ENCODE measurements at places on chromosomes 5 and 9.

GRCh38 chr9:127813686-127814226 lies 11.1 kb downstream of the FPGS start:
- DNase-seq: no peak

- DNase-seq: peak; percentile 91
Observed at GRCh38 chr5:10331341-10331796, 22.1 kb upstream of the MARCHF6 start.

DNA sequence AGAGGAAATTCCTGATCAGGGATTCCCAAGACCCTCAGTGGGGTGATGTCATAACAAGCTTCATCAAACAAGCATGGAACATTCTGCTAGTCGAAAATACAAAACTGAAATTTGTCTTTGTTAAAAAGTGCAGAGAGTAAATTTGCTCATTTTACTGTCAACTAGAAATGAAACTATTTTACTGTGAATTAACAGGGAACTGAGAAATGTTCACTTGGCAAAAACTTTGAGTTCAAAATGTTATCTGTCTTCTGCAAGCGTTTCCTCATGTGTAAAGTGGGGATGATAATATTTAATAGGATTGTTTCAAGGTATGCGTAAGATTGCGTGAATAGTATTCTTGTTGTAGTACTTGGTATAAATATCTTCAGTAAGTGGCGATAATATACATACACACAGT lies 45.4 kb downstream of the ALDH1A1 start:
- no peak for DNase-seq

DNA sequence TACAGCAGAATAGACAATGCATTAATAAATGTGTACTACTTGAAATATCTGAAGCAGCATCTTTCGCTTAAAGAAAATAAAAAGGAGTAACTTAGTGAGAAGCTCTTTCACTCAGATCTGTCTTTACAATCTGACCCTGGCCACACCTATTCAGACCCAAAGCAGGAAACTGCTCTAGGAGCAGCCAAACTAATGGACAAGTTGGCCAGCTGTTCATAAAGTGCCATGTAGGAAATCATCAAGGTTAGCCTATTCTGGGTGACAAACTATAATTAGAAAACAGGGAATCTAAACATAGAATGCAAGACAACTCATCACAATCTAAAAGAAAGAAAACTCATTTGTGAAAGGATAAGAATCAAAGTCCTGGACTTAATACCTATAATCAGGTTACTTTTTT lies 101.3 kb downstream of the AGTPBP1 start:
- no peak for DNase-seq

GRCh38 chr5:176912115-176912514 lies 13.0 kb upstream of the HK3 start:
- no peak for DNase-seq

GRCh38 chr5:125258615-125259014 lies 512.2 kb upstream of the ZNF608 start:
- DNase-seq: no peak

DNA sequence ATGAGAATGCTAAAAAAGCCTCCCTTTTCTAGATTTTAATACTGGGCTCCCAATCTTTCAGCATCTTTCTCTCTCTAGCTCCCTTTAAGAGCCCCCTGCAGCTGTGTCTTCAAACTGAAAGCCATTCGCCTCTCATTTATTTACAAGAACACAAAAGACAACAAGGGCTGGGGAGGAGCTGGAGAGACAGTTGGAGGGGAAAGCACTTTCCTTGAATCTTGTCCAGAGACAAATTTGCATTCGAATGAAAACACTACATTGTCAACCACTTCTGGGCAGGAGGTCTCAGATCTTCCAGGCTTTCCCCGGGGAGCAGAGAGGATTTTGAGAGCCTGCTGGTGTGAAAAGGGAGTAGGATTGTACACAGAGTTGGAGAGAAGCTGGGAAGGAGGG lies 518.3 kb downstream of the CTNND2 start:
- DNase-seq: peak; percentile 7

GRCh38 chr5:63029891-63030290 lies 451.3 kb downstream of the LRRC70 start:
- no peak for DNase-seq

GRCh38 chr9:135559606-135560005 lies 1.9 kb upstream of the PAEP start:
- no peak for DNase-seq

DNA sequence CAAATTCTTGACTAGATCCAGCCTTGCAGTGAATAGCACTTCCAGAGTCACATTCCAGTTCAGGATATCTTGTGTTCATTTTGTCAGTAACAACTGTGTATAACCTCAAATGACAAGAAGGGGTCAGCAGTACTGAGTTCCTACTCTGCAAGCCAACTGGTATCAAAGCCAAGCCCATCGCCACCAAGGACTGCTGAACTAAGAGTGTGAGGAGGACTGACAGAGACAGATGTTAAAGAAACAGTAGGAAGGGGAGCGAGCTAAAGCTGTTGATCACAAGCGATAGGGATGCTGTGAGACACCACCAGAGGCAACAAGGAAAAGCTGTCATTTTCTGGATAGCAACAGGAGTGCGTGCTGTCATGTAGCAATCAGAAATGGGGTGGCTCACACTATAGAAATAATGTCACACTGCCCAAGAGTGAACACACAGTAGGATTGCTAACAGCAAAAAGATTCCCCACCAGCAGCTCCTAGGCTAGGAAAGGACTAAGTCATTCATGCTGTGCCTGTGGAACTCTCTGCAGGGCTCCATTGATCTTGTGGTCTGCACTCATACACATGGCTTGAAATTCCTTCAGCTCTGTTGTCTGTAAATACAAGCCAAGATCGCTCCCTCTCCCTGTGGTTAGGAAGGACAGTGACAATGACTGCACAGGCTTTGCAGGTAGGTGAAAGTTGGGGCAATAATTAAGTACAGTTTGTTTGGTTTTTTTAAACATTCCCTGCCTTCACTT lies 658.6 kb downstream of the NR2F1-AS1 start:
- no peak for DNase-seq

DNA sequence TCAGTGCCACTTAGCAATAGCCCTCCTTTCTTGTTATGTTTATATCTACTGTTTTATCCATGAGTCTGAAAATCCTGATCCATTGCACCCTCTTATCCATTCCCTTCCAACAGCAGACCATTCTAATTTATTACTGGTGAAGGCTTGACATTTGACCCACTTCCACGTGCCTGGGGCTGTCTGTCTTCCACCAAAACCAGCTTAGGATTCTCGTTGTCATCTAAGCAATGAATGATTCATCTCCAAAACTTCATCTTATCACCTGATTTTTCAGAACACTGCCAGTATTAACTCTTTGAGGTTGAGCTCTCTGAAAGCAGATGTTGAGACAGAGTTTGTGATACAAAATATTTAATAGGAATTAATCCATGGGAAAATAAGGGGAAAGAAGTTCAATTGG lies 277.8 kb upstream of the FBXL7 start:
- no peak for DNase-seq

GRCh38 chr9:121765021-121765950 lies 113.9 kb downstream of the DAB2IP start:
- peak; percentile 69 for DNase-seq

DNA sequence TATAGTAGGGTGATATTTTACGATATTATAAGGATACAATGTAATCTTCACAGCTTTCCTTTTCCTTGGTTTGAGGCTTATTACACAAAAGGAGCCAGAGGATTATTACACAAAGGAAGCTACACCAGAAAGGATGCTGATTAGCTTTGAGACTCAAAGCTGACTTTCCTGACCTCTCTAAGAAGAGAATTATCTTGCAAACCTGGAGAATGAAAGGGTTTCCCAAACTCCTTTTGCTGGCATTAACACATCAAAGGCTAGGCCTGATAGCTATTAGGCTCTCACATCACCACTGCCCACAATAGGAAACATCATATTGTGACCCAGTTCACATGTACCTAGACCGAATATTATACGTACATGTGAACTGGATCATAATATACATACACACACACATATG lies 34.2 kb upstream of the CHD1 start:
- no peak for DNase-seq

DNA sequence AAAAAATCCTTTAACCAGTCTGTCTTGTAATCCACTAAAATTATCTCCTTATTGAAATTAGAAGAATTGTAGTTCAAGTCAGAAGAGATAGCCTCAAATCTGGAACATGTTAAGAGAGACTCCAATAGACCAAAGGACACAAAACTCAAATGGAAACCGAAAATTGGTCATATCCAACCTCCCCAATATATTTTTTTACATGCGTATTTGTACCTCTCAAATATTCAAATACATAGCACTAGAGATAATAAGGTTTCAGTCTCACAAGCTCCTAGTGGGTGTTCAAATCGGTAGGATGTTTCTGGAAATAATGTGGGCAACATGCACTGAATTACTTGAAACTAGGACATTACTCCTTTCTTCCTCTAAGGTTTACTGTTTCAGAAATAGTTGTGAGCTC lies 33.5 kb downstream of the EPB41L4A start:
- DNase-seq: no peak

DNA sequence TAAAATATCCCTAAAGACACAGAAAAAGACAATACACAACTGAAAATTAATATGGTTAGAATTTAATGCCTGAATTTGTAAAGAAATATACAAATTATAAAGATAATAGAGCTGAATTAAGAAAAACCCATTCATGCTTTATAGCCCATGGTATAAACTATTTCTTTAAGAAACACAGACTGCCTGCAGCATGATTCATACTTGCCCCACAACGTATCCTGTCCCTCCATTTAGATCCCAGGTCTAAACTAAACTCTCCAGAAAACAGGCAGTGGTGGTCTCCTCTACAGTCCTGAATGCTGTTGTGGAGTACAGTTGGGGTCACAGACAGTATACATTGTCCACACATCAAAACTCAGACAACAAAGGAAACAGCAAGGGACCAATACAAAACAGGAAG lies 24.8 kb downstream of the IL6ST start:
- no peak for DNase-seq

DNA sequence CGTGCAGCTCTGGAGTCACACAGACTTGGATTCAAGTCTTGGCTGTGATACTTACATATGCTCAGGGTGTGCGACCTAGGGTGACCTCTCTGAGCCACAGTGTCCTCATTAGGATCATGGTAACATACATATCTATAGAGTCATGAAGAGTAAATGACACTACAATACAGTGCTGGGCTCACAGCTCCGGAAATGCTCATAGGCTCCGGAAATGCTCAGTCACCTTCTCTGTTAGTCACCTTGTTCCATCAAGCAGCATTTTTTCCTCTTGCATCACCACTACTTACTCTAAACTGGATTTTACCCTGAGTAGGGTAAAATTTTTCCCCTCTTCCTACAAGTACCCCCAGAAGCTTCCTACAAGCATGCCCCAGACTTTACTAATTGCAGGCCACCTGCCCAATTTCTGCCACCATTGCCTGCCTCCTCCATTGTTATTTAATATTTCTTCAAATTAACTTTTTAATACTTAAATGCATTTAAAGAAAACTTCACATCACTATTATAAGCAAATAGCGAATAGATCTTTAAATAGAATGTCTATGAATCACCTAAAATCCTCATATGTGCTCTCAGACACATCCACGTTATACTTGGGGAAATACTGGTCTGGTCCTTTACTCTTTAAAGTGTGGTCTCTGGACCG lies 147.6 kb upstream of the SPRY4 start:
- no peak for DNase-seq

DNA sequence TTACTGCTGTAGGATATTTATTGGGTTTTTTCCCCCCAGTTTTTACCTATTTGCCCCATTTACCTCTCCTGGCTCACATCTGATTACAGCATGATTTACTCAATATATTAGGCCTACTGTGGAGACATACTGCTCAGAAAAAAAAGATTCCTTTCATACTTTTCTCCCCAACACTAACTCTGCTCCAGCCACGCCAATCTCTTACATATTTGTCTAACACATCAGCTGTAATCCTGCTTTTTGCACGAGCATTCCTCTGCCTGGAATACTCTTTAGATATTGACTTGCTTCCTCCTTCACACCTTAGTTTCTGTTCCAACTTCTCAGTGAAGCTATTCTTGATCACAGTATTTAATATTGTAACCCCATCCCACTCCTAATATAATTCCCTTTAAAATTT lies 158.1 kb upstream of the VCAN start:
- DNase-seq: no peak

GRCh38 chr5:14577971-14578370 lies 3.6 kb upstream of the OTULINL start:
- no peak for DNase-seq

- no peak for DNase-seq
Observed at GRCh38 chr5:161278739-161279660, 267.5 kb downstream of the GABRB2 start.

GRCh38 chr9:37034305-37034937 lies 353 bp upstream of the PAX5 start:
- peak; percentile 54 for DNase-seq

DNA sequence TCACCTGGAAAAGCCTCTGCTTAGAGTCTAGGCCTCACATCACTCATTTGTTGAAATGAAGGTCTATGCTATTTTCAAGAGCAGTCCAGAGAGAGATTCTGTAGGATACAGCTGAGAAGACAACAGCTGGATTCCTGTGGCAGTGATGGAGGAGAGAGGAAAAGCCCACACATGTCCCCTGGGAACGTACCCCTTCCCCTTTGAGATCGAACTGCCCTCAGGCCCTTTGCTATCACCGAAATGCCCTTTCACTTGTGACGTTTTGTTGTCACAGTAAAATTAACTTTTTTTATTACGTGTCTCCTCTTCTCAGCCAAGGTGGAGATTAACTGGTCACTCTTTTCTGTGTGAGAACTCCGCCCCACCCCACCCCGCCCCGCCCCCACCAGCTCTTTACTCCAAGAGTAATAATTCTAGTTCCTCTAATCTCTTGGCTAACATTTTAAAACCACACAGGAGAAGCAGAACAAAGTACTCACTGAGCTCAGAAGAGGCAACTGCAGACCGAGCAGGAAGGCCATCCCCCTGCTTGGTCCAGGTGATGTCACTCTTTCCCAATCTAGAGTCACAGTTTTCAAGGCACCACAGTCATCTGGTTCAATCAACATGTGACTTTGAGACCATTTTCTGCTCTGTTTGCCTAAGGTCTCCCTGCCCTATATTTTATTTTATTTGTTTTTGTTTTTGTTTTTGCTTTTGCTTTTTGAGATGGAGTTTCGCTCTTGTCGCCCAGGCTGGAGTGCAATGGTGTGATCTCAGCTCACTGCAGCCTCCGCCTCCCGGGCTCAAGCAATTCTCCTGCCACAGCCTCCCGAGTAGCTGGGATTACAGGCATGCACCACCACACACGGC lies 105.6 kb downstream of the SUSD1 start:
- DNase-seq: peak; percentile 83

DNA sequence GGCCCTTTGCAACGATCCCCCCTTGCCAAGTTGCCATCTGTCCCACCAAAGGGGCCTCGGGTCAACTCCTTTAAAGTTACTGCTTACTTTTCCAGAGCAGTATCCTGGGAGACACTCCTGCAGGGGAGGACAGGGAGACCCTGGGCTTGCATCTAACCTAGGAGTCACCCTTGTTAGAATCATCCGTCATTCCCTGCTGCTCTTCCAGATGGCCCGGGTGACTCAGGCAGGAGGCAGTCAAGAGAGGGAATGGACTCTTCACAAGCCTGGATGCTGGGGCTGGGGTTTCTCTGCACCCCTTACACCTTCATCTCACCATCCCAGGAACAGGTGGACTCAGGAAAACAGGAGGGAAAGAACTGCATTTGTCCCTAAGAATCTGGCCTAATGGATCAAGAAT lies 175.6 kb downstream of the GABBR2 start:
- no peak for DNase-seq

GRCh38 chr9:6132650-6133049 lies 83.0 kb upstream of the IL33 start:
- no peak for DNase-seq

- peak; percentile 89 for DNase-seq
Observed at GRCh38 chr5:142981886-142982820, 212.0 kb downstream of the ARHGAP26 start.

- DNase-seq: no peak
Observed at GRCh38 chr5:147407094-147407681, 102.7 kb downstream of the DPYSL3 start.

GRCh38 chr9:111250875-111251842 lies 78.9 kb downstream of the OR2K2 start:
- DNase-seq: no peak
